Natural killer cell (primary cell): ENCODE measurements at places on chromosomes 3 and 15. TPM values are rescaled to one million over a fixed set of nuclear protein-coding genes. Genes with fewer than 3 reads are reported as not detected.

DNA sequence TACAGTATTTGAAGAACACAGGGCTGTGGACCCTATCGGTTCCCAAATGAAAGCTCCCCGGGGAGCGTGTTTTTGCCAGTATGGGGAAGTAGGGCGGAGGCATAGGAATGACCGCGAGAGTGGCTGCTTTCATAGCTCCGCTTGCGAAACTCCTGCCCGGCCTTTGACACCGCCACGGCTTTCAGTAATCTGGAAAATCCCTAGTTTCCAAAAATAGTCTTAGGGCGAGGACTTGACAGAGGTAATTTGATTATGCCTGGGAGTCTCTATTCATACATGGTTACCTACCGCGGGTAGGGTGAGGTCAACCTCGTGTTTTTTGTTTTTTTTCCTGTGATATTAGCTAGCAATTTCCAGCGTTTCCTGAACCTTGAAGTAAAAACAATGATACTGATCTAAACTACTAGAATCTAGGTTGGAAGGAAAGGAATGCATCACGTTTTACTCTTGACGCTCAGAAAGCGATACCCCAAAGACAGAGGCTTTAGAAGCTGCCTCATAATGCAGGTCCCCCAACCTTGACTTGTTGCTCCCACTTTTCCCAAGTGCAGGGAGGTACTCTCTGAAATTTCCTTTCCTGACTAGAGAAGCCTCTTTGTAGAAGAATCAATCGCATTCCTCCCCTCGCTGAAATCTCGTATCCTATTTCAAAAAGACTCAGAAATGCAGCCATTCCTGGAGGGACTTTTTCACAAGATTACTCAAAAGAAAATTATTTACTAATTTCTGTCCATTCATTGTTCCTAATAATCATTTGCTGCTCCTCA lies 894 bp upstream of the CCNL1 start:
- peak overlapping the region; percentile 97 for H3K27ac ChIP-seq
- H3K36me3 ChIP-seq, result peaks cover 32% of the 10 kb centered on the region
- peak overlapping the region; percentile 94 for H3K4me3 ChIP-seq
- H3K27me3 ChIP-seq, result no peaks in the 10 kb centered on the region
- peak; percentile 87 for DNase-seq

GRCh38 chr3:81839504-81840094 lies 78.2 kb upstream of the GBE1 start:
- H3K27me3 ChIP-seq, result no peaks in the 10 kb centered on the region
- H3K36me3 ChIP-seq, result no peaks in the 10 kb centered on the region
- no peak for DNase-seq
- H3K4me3 ChIP-seq, result no peak overlapping the region
- no peaks in the 10 kb centered on the region for H3K4me1 ChIP-seq

DNA sequence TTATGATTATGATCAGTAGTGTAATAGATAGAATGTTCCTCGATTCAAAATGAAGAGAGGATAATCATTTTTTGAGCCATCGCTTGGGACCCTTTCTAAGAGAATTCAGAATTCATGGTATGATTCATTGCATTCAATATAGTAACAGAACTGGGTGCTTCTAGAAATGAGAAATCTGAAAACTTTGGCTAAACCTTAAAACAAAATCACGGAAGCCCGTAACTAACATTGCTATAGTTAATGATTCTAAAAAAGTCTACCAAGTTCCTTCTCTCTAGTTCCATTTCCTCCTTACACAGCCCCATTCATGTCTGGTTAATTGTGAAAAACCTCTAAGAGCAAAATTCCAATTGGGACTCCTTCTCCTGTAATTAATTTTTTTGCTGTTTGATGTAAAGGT lies 217.1 kb downstream of the GBE1 start:
- H3K36me3 ChIP-seq, result no peaks in the 10 kb centered on the region
- H3K27ac ChIP-seq, result no peak overlapping the region
- no peak for DNase-seq
- no peak overlapping the region for H3K4me3 ChIP-seq

GRCh38 chr3:73516631-73517030 lies 108.1 kb downstream of the PDZRN3 start:
- no peak overlapping the region for H3K27ac ChIP-seq
- H3K4me3 ChIP-seq, result no peak overlapping the region
- no peaks in the 10 kb centered on the region for H3K27me3 ChIP-seq
- no peaks in the 10 kb centered on the region for H3K36me3 ChIP-seq
- DNase-seq, result no peak
- H3K4me1 ChIP-seq, result no peaks in the 10 kb centered on the region

DNA sequence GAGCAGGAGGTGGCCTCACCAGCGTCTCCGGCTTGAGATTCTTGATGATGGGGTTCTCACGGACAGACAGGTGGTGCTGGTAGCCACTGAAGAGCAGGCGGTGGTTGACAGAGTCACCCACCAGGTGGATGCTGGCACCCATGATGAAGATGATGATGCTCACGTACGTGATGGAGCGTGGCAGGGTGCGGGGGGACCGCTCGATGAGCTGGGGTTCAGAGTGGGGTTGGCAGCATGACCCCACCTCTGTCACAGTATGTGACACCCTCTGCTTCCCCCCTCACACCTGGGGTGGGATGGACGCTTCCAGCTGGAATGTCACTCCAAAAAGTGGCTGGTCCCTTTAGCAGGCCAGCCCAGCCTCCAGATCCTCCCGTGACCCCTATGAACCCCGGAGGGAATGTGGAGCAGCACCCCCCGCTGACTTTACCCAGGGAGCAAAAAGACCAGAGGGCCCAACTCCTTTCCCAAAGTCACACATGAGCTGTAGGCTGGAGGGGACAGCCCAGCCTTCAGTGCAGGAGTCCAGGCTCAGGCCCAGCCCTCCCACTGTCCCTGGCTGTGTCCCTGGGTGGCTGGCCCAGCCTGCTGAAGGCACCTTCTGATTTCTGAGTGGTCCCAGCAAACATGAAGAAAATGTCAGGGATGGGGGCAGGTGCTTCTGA lies 6.7 kb upstream of the CALML4 start:
- H3K27me3 ChIP-seq, result no peaks in the 10 kb centered on the region
- no peak overlapping the region for H3K4me3 ChIP-seq
- DNase-seq, result no peak
- H3K4me1 ChIP-seq, result peaks cover 23% of the 10 kb centered on the region

DNA sequence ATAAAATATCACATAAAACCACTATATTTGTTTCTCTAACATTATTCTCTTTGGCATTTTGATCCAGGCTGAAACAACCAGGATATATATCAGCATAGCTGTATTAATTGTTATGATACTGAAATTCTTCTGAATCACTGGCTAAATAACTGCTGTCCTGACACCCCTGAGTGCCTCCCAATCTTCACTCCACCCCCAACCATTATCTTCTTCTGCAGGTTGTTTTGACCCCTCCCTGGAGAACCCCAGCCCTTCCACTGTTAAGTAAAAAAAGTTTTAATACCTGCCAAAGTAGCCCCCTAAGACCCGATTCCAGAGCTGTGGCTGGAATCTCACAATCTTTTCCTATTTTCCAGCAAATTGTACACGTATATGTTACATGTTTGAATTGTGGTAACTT lies 124.1 kb downstream of the DNAH12 start:
- H3K27ac ChIP-seq, result no peak overlapping the region
- no peak for DNase-seq
- H3K4me1 ChIP-seq, result no peaks in the 10 kb centered on the region
- no peaks in the 10 kb centered on the region for H3K36me3 ChIP-seq

DNA sequence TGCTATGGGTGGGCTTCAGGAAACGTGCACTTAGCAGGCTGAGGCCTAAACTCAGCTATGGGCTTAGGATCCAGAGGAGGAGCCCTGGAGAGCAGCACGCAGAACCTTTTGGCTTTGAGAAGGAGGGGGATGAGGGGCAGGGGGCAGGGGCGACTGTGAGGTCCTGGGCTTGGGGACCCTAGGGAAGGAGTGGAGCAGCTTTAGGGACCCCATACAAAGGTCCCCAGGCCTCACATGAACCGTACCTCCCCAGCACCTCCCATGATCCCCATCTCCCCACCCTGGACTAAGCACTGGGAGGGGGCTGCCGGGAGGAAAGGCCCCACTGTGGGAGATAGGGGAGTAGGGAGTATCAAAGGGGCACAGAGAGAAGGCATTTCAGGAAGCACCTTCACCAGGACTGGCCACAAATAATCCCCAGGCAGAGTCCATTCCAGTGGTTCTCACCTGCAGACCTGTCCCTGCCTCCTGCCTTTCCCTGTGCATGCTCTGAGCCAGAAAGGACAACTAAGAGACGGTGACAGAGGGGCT lies 62.0 kb upstream of the KLF13 start:
- peaks cover 68% of the 10 kb centered on the region for H3K4me1 ChIP-seq
- no peaks in the 10 kb centered on the region for H3K27me3 ChIP-seq
- DNase-seq, result no peak
- H3K36me3 ChIP-seq, result no peaks in the 10 kb centered on the region
- H3K4me3 ChIP-seq, result no peak overlapping the region

DNA sequence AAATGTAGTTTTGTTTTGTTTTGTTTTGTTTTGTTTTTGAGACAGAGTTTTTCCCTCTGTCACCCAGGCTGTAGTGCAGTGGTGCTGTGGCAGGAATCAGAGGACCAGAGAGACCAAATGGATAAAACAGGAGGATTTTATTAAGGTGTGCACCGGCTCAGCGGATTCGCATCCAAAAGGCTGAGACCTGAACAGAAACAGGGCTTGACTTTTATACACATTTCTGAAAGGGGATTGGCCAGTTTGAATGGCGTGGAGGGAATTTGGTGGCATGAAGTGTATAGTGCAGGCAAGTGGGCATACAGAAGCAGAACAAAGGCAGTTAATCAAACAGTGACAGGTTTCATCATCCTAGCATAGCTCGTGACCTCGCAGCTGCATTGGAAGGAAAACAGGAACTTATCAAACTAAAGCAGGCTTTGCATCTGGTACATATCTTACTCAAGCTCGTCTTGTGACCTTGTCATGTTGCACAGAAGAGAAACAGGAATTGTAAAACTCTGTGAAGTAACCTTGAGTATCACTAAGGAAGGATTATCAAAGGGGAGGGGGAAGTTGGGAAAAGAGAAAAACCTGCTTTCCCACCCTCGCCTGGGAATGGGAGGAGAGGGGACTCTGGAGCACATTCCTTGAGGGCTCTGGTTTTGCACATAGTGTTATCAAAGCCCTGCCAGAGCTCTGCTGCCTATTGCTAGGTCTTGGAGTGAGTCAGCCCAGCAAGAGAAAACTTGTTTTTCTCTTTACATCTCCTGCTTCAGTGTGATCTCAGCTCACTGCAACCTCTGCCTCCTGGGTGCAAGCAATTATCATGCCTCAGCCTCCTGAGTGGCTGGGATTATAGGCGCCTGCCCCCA lies 38.5 kb downstream of the C3orf62 start:
- no peaks in the 10 kb centered on the region for H3K27me3 ChIP-seq
- no peak for DNase-seq
- H3K36me3 ChIP-seq, result no peaks in the 10 kb centered on the region
- no peak overlapping the region for H3K4me3 ChIP-seq

ACOX2 gene
- total RNA-seq, result not detected

RBMS3 gene
- total RNA-seq, result not detected

GOLGA8N gene
- 72.9 TPM for total RNA-seq

SLC22A14 gene
- not detected for total RNA-seq

PIGZ gene
- total RNA-seq, result 2.2 TPM
